Inflammatory macrophage (primary cell): ENCODE measurements at places on chromosomes 7 and 10.

DNA sequence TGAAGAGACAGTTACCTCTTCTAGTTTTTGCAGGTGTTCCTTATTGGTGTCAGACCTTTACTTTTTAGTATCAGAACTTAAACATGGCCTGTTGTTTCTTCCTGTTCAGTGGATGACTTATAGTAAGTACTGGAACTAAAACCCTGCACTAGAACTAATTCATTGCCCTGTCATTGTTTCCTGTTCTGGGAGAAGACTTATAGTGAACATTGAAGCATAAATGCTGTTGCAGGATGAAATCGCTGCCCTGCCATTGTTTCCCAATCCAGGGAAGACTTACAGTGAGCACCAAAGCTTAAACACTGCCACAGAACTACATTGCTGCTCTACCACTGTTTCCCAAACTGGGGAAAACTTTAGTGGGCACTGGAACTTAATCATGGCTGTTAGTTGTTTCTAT is 13.1 kb downstream of the IPMK start:
- no peak for DNase-seq

DNA sequence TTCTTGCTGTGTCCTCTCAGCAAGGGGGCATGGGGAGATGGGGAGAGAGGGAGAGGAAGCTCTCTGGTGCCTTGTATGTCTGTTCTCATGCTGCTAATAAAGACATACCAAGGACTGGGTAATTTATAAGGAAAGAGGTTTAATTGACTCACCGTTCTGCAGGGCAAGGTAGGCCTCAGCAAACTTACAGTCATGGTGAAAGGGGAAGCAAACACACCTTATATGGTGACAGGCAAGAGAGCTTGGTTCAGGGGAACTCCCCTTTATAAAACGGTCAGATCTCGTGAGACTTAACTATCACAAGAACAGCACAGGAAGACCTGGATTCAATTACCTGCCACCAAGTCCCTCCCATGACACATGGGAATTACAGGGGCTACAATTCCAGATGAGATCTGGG is 464.7 kb upstream of the CELF2 start:
- DNase-seq, result no peak

- DNase-seq, result no peak
These were observed 8.5 kb downstream of the ZDHHC16 start for GRCh38 chr10:97454330-97455036.

- DNase-seq, result no peak
These were observed 235.2 kb upstream of the GRB10 start for GRCh38 chr7:51017576-51018535.

GRCh38 chr7:142000244-142000643 is 4.6 kb downstream of the MGAM start:
- DNase-seq, result no peak

DNA sequence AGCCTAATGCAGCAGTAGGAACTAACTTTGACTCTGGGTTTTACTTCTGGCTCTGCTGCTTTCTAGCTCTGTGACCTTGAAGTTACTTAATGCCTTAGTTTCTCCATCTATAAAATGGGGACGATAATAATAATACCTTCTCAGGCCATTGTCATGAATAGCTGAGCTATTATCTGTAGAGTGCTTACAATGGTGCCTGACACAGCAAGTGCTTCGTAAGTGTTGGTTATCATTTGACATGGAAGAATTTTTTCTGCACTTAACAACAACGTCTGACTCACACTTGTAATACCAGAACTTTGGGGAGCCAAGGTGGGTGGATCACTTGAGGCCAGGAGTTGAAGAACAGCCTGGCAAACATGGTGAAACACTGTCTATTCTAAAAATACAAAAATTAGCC is 140.5 kb downstream of the ARL4A start:
- DNase-seq, result no peak

DNA sequence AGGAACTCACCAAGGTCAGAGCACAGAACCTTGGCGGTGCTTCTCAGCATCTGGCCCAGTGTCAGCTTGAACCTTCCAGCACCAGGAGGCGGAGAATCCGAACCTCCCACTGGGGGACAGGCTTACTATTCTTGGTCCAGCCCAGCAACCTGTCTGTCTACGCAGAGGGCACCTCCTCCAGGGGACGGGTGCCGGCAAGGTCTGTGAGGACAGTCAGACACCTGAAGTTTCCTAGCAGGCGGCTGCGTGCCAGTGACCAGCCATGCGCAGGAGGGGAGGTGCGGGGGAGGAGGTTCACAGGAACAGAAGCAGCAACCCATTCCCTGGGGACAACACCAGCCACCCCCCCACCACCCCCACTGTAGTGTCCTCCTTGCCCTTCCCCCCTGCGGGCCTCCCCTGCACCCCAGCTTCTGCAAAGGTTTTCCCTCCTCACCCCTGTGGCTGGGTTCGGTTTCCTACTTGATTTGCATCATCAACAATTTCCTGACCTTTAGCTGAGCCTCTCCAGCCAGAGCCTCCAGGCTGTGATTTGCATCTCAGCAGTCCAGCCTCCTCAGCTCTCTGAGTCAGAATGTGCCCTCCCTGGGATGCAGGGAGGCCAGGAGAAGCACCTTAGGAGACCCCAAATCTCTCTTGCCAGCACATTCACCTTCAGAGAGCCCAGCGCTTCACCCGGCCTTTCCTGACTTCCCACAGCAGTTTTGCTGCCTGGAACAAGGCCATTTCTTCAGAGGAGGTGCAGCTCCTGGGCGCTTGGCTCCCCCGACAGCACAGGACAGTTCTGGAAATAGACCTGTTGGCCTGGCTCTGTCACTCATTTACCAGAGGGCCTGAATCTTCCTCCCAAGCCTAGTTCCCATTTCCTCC is 107.5 kb upstream of the NPS start:
- DNase-seq, result no peak

DNA sequence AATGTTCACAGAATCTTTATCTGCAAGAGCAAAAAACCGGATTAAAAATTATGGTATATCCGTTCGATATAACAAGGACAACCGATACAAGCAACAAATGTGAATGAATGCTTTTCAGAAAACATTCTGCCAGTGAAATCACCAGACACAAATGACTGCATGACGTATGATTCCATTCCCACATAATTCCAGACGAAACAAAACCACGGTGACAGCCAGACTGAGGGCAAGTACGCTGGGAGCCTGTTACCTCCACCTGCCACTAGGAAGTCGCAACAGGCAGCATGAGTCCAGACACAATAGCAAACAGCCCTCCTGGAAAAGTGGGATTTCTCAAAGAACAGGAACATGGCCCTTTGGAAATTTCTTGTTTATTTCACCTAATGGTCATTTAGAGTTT is 41.7 kb downstream of the MAD1L1 start:
- no peak for DNase-seq

DNA sequence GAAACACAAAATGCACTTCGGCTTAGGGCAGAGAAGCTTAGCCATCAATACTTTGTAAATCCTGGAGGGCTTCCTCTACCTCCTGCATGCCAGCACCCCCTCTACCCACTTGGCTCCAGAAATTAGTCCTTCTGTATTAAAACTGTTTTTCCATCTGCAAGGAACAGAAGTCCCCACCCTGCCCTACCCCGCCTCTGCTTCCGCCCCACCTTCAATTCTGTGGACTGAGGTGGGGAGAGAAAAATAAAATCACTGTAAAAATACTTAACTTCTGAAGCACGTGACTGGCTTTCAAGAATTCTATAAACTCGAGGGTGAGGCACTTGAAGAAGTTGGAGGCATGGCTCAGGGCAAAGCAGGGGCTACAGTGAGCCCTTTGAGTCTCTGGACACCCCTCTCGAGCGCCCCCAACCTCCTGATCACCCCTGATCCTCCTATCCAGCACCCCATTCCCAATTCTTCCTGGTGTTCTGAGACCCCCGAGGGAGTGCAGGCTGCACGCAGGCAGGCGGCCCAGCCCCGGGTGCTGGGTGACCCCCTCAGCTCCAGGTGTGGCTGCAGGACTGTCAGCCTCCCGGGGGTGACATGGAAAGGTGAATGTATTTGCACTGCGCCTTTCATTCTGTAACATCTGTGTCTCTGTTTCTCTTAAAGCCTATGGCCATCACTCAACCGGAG is 7.3 kb upstream of the KIAA1217 start:
- DNase-seq, result no peak

DNA sequence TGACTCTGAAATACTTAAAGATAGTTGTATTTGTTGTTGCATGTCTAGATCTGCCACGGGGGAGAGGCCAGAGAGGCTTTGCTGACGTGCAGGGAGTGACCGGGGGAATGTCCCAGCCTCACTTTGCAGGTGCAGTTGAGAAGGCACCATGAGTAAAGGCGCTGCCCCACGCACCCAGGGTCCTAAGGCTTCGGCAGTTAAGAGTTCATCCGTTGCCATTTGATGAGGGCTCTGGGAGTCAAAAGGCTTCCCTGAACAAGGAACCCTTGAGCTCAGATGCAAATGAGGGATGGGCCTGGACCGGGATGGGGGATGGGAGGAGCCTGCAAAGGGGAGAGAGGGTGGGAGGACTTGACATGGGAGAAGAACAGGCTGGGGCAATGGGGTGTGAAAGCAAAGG is 20.4 kb downstream of the PPP2R2D start:
- no peak for DNase-seq

- DNase-seq, result no peak
These were observed 206.8 kb upstream of the MTPN start for GRCh38 chr7:136183981-136184380.

- no peak for DNase-seq
These were observed 4.0 kb downstream of the CYREN start for GRCh38 chr7:135166338-135166990.

- DNase-seq, result peak; percentile 84
These were observed 30.7 kb upstream of the ANTXRL start for GRCh38 chr10:46255801-46256747.

- DNase-seq, result no peak
These were observed 27.6 kb downstream of the SGPL1 start for GRCh38 chr10:70843333-70843732.

DNA sequence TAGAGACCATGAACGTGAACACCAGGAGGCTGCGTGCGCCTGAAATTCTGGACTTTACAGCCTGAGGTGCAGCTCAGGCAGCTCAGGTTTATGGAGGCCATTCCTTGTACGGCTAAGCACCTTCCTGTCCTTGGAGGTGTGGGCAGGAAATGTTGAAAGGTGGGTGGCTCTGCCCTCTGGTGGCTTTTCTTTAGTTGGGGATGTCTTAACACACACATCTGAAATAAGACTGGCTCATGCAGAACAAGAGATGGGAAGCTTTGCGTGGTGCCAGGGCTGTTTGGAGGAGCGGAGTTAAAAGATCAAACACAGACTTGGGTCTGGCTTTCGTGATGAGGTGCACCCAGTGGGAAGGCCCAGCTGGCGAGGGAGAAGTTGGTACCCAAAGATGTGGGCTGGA is 64.1 kb downstream of the DOCK1 start:
- no peak for DNase-seq
